ENCODE measurements at places on chromosomes 2 and 18.

- DNase-seq = no peak
Observed at GRCh38 chr2:23506531-23507266, 121.7 kb downstream of the KLHL29 start.

- no peak for DNase-seq
Observed at GRCh38 chr2:181847702-181848101, 43.8 kb upstream of the ITPRID2 start.

GRCh38 chr2:181844551-181845290, 46.8 kb upstream of the ITPRID2 start:
- DNase-seq = no peak

GRCh38 chr2:211302676-211303075, 746.3 kb downstream of the CPS1 start:
- DNase-seq = no peak

DNA sequence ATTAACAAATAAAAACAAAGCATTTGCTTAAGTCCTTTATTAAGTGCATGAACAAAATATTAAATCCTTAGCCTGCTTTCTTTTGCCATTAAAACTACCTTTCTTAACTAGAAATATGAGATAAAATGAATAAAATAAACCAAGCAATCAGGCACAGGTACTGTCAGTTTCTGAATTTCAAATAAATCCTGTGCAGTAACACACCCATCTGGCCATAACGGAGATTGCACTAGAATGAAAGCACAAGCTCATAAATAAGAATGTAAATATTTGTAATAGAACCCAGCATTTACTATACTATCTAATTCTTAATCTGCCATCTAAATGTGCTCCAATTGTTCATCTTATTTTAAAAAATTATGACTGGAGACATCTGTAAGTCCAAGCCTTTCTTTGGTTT, 31.9 kb downstream of the PRKRA start:
- no peak for DNase-seq

GRCh38 chr2:171602352-171602751, 80.1 kb downstream of the CYBRD1 start:
- DNase-seq = no peak

DNA sequence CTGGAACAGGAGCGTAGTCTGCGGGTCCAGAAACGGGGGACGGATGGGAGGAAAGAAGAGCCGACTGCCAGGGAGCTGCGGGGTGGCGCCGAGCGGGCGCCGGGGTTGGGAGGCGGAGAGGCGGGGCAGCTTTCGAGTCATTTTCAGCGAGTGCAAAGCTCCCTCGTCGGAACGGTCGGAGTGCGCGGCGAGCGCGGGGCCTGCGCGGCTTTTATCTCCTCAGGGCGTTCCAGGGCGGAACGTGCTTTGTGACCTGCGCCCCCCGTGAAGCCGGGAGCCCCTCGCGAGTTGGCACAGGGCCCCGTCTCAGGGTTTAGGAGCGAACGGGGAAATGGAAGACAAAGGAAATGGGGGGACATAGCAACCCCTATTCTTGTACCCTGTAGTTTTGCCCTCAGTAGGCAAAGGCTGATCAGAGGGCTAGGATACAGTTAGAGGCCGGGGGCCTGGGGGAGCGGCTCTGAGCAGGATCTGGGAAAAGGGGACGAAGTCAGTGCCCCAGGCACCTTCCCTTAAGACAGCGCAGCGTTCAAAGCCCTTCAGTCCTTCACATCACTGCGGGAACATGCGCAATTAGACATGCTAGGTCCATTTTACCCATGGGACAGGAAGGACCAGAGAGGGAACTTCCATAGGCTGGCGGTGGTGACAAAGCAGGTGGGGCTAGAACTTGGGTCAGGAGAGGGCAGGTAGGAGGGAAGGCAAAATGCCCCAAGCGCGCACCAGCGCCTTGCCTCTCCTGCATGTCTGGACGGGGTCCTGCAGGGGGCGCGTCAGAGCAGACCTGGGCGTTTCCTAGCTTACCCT, 60.1 kb upstream of the IL1RL1 start:
- no peak for DNase-seq

GRCh38 chr2:17763641-17764333, 9.8 kb downstream of the GEN1 start:
- no peak for DNase-seq

GRCh38 chr2:176710657-176711186, 441.5 kb downstream of the MTX2 start:
- no peak for DNase-seq

- no peak for DNase-seq
Observed at GRCh38 chr2:105840933-105841332, 96.2 kb downstream of the NCK2 start.

DNA sequence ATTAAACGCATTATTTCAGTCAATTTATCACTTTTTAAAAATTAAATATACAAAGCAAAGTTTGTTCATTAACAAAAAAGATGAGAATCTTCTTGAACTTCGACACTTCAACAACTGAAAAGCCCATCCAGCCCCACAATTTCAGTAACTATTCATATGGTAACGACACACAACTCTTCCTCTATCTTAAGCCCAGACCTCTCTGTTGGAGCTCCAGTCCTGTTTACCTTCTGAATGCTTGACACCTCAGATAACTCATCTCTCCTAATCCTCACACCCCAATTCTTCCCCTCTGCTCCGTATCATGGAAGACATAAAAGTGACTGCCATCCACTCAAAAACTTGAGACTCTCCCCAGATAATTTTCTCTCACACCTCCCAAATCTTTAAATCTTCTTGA, 12.6 kb downstream of the USP37 start:
- no peak for DNase-seq

- no peak for DNase-seq
Observed at GRCh38 chr2:52210161-52210560, 1178.2 kb upstream of the NRXN1 start.

DNA sequence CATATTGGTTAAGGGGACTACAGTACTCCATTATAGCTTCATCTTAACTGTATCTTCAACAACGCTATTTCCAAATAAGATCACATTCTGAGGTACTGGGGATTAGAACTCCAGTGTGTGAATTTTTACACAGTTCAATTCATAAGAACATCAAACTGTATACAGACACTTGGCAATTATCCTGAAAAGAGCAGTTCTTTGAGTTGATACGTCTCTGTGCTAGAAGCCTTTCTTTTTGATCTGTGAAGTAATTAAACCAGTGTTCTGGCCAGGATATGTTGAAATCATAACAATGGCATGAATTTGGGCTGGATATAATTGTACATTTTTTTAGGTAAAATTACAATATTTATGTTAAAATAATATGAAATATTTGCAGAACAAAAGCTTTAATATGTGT, 93.5 kb upstream of the ITPRID2 start:
- DNase-seq = no peak

DNA sequence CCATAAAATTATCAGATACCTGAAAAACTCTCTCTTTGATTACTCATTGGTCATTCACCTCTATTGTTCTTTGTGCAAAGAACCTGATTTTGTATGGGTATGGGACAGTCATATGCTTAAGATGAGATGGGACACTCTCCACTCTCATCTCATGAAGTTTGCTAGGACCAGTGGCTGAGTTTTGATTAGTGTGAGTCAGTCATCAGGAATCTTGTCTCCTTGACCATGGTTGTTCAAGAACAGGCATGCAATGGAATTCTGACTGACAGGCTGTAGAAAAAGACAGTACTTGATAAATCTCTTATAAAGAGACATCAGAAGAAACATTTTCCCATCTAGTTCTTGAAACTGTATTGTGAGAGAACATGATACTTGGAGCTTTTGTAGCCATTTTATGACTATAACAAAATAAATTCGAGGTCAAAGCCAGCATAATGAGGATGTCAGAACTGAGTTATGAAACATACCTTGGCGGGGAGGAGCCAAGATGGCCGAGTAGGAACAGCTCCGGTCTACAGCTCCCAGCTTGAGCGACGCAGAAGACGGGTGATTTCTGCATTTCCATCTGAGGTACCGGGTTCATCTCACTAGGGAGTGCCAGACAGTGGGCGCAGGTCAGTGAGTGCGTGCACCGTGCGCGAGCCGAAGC, 367.0 kb downstream of the NR4A2 start:
- DNase-seq = no peak

- no peak for DNase-seq
Observed at GRCh38 chr18:51123046-51123395, 74.5 kb downstream of the MEX3C start.

- no peak for DNase-seq
Observed at GRCh38 chr2:143252138-143252907, 123.1 kb downstream of the ARHGAP15 start.

- no peak for DNase-seq
Observed at GRCh38 chr2:231523451-231524285, 6.6 kb downstream of the NMUR1 start.

DNA sequence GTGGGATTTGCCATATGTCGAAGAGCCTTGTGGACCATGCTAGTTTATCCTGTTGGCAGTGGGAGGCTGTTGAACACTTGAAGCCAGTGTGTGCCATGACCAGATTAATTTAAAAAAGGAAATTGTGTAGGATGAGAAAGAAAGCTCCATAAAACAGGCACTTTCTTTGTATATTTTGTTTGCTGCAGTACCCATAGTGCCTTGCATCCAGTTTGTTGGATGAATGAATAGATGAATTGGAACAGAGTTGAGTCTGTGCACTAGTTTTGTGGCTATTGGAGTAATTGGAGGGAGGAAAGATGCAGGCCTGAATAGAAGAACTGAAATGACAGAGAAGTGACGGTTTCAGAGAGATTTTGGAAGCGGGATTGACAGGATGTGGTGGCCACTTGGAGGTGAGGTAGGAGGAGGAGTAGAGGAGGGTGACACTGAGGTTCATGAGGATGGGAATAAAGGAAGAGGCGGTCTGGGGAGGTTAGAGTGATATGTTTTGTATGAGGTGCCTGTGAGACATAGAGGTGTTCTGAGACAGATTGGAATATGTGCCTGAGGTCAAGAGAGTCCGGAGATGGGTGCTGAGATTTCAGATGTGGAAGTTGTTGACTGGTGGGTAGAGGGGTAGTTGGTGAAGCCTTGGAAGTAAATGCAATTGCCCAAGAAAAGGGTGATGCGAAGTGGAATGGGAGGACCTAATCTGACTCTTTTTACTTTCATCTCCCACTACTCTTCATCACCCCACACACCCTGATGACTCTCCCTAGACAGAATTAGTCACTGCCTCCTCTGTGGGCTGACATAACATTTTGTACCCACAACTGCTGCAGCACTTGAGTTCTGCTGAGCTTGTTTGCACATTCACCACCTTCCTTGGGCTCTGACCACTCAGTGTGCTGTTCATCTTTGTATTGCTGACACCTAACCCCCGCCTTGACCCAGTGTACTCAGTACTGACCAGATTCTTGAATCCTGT, 5.1 kb downstream of the DGUOK start:
- DNase-seq = no peak

DNA sequence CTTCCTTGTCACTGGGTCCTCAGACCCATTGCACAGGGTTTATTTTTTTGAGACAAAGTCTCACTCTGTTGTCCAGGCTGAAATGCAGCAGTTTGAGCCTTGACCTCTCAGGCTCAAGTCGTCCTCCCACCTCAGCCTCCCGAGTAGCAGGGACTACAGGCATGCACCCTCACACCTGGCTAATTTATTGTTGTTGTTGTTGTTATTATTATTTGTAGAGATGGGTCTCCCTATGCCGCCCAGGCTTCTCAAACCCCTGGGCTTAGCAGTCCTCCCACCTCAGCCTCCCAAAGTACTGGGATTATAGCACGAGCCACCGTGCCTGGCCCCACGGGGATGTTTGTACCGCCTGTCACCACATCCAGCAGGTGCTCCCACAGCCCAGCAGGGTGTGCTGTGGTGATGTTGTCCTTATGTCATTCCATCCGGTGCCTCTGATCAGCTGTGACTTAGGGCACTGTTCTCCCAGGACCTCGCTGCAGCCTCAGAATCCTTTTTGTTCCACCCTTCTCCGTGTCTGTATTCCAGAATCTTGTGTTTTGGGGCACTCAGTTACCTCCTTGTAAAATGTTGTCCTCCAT, 182.3 kb downstream of the INO80D start:
- no peak for DNase-seq

DNA sequence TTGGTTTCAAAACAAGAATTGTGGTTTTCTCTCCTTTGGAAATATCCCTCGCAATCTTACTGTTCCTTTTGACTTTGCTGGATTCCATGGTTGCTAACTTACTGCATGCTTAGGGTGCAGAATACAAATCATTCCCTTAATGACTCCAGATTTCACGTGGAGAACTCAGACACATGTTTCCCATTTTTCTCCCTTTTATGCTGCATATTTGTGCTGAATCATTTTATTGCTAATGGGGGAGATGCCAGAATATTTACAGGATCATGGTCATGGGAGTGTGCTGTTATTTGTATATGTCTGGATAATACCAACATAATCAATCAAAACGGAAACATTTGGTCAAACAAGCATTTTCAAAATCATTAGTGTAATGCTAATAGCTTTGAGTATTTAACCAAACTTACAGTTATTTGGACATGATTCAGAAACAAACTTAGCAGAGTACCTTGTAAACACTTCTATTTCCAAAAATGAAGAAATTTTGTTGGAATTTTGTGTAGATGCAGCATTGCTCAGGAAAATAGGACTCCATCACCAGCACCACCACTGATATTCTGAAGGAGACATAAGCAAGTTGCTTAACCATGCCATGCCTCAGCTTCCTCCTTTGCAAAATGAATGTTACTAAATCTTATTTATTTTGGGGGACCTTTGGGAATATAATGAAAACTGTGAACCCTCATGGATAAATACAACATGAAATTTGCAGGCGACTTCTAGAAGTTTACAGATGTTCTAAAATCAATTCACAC, 122.5 kb upstream of the RND3 start:
- no peak for DNase-seq

DNA sequence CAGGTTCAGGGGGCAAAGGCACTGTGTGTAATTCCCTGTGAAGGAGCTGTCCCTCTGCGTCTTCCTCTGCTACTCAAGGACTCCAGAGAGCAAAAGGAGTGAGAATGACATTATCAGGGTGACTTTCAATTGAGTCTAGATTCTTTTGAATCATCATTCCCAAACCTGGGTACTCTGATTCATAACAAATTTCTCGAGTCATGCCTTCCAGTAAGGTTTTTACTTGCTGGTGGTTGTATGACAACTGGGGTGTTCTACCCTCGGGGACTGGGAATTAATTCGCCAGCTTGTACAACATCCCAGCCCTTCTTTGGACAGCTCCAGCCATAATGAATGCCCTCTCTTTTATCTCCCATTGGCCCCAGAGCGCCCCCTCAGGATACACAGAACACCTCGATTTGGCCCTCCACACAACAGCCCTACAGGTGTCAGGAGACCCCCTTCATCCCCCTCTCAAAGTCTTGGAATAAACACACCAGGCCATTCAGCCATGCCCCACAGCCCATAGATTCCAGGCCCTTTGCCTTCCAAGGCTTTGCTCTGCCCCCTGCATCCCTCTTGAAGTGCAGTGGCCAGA, 254.5 kb downstream of the KLHL29 start:
- no peak for DNase-seq

DNA sequence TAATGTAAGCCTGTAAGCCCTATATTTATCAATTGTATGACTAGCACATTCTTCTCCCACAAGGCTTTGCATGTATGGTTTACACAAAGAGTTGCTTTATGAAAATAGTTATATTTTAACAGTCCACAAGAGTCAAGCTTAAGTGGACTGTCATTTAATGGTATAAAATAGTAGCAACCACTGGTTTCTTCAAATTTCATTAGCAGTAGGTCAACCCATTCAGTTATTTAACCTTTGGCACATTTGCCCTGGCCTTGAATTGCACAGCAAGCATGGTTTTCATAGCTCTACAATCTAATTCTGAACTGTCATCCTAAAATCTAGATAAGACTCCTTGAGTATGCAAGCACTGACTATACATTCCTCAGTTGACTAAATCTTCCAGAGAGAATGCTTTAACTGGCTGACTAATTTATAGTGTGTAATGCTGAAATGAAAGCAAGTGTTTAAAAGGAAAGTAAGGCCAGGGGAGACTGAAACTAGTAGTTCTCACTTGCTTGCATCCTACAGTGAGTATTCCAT, 1.8 kb downstream of the DPP4 start:
- no peak for DNase-seq

Data from anterior cingulate cortex (tissue), 58 donors.